CD4-positive, alpha-beta T cell treated with Interferon gamma for 1 hour (primary cell): ENCODE measurements at places on chromosomes 12 and 14.

DNA sequence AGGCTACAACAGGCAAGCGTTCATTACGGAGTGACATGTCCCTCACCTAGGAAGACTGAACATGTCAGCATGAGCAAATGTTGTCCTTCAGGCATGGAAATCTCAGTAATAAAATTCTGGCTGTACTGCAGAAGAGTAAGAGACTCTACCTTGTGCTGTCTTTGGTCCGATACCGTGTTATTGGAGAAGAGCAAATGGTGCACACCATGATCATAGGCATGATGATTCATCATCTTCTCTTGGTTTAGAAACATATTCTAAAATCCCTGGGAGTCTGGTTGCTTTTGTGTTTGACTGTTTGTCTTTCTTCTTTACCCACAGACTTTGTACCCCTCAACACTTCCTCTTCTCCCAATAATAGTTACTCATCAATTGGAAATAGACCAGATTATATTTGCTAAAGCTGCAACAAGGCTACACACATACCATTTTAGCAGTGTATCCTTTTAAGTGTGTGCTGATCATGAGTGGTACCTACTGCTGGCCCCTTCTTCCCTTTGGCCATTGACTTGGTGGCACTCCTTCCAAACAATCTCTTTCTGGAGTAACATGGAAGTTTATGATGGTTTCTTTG, 93.5 kb downstream of the RTN1 start:
- DNase-seq, result no peak

- DNase-seq, result no peak
Measured at GRCh38 chr12:56816491-56816890, 53.4 kb downstream of the HSD17B6 start.

DNA sequence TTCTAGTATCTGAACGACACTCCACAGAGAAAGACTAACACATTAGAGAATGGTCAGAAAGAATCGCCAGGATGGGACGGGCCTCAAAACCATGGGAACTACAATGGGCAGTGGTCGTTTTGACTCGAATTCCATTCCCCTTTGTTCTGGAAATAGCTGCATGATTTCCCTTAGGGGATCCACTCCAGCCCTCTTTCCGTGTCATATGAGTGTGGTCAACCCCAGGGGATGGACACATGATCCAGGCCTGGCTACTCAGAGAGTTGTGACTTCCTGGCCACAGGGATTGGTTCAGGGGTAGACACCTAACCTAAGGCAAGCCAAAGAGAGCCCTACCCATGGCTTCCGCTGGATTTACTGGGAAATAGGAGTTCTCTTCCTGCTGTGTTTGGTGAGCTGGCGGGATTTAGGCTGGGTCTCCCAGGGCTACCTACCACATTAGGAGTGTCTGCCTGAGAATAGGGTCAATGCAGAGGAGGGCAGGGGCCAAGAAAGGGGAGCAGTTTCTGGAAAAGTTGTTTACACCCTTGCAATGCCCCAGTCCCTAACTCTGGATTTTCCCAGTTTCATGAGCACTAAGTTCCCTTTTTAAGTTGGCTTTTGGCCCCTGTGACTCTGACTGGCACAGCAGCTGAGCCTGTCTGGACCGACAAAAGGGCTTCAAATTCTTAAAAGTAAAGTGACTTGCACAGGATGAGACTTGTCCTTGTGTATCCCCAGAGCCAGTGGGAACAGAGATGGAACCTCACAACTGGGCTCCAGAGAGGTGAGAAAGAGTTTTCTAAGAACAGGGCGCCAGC, 28.1 kb upstream of the GPATCH2L start:
- DNase-seq, result no peak

- DNase-seq, result no peak
Measured at GRCh38 chr14:63273717-63274655, 44.7 kb downstream of the GPHB5 start.

DNA sequence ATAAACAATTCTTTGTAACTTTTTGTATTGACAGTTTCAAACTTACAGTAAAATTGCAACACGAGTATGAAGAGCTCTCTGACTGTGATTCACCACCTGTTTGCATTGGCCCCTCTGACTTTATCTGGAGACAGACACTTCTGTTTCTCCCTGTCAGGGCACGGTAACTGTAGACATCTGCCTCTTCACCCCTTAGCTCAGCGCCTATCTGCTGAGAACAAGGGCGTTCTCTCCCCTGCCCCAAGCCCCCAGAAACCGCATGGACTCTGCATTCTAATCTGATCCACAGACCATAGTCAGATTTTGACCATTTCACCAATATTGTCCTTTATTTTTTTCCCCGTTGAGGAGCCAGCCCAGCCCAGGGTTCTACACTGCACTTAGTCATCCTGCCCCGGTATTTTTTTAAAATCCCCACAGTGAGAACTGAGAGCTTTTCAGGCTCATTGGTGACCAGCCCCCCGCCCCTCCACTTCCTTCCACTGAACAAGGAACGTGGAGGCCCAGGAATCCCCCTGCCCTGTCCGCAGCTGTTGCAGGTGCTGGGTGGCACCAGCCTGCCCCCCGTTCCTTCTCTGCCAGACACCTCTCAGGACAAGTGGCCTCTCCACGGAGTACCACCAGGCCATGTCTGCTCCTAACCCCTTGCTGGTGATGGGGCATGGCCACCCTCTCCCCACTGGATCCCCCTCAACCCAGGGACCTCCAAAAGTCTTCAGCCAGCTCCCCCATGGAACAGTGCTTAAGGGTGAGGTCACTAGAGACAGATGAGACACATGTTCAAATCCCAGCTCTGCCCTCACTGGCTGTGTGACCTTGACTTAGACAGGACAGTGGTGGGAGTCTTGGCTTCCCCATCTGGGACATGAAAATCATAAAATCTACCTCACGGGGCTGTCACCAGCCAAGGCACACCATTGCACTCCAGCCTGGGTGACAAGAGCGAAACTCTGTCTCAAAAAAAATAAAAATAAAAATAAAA, 11.2 kb downstream of the RHOF start:
- DNase-seq, result peak; percentile 50

- DNase-seq, result no peak
Measured at GRCh38 chr12:31626270-31626995, 33.1 kb upstream of the ETFBKMT start.

GRCh38 chr12:91833780-91834359, 311.8 kb downstream of the BTG1 start:
- no peak for DNase-seq

DNA sequence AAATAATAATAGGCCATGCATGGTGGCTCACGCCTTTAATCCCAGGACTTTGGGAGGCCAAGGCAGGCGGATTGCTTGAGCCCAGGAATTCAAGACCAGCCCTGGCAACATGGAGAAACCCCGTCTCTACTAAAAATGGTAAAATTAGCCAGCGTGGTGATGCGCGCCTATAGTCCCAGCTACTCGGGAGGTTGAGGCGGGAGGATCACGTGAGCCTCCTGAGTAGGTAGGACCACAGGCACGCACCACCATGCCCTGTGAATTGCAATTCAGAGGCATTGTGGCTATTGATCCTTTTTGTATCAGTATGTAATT, 2.3 kb downstream of the ARHGDIB start:
- peak; percentile 17 for DNase-seq

- no peak for DNase-seq
Measured at GRCh38 chr14:102910442-102910841, 12.0 kb upstream of the AMN start.

- DNase-seq, result no peak
Measured at GRCh38 chr12:58977476-58977875, 57.2 kb upstream of the LRIG3 start.

GRCh38 chr14:29028973-29029582, 262.5 kb downstream of the FOXG1 start:
- DNase-seq, result no peak

- no peak for DNase-seq
Measured at GRCh38 chr12:92747151-92747550, 44.4 kb downstream of the PLEKHG7 start.

DNA sequence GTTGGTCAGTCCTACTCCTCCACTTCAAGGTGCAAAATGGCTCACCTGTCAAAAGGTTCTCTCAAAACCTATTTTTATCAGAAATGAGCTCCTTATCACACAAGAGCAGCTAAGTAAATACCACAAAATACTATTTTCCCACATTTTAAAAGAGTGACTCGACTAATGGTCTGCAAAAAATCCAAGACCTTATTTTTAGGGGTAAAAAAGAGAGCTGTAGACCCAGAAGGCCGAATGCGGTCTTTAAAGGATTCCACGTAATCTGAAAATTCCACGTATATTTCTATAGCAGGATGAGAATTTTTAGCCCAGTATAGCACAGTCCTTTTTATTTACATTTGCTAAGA, 3.8 kb downstream of the C14orf93 start:
- no peak for DNase-seq

GRCh38 chr14:106872611-106873446, 1346.4 kb downstream of the TMEM121 start:
- peak; percentile 83 for DNase-seq

GRCh38 chr14:51894250-51894649, 33.8 kb downstream of the GNG2 start:
- DNase-seq, result no peak

DNA sequence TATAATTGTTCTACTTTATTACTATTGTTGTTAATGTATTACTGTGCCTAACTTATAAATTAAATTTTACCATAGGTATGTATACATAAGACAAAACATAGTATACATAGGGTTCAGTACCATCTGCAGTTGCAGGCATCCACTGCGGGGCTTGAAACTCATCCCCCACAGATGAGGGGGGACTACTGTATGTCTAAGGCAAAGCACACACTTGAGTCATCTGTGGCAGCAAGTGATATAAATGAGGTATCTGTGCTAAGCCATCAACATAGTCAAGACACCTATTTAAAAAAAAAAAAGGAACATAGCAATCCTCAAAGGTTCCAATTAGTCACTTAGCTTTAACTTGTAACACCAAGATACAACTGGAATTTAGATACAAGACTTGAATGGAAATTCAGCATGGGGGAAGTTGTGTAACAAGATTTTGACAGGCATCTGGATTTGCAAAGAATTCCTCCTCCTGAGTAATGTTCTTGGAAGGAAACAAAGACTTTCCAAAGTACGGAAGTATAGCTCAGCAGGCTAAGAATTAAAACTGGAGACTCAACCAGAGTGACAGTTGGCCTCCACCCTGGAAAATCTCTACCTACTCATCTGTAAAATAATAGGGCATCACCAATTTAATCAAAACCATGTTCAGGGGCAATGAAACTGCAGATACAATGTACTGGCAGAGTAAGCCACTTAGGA, 14.9 kb downstream of the DCAF5 start:
- DNase-seq, result no peak

DNA sequence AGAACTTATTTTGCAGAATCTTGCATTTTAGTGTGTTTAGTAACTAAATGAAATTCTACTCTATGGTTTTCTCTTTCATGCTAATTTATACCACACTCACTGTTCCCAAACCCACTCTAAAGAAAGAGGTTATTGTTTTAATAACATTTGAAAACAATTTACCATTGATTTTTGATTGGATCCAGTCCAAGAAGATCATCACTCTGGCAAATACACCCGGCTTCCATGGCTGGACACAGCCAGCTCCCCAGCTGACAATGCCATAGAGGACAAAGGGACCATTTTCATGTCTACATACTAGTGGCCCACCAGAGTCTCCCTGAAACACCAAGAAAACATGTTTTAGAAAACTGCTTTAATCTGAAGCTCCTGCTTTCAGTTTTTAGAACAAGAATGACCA, 42.4 kb downstream of the OVCH1 start:
- DNase-seq, result no peak

DNA sequence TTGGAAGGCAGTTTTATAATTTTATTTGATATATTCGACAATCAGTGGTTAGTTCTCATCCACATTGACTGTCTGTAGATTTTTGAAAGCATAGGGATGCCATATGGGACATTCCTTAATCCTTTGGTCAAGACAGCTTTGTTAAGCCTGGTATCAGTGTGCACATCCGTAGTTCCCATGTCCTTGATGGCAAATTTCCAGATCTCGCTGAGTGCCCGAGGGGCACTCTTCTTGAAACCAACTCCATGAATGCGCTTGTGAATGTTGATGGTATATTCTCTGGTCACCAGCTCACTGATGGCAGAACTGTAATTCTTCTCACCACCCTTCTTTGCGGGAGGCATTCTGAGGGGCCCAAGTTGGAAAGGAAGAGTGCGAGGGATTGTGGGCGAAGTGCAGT, 6.1 kb upstream of the DENND5B start:
- DNase-seq, result no peak

- no peak for DNase-seq
Measured at GRCh38 chr12:114681116-114681871, 2.7 kb downstream of the TBX3 start.

DNA sequence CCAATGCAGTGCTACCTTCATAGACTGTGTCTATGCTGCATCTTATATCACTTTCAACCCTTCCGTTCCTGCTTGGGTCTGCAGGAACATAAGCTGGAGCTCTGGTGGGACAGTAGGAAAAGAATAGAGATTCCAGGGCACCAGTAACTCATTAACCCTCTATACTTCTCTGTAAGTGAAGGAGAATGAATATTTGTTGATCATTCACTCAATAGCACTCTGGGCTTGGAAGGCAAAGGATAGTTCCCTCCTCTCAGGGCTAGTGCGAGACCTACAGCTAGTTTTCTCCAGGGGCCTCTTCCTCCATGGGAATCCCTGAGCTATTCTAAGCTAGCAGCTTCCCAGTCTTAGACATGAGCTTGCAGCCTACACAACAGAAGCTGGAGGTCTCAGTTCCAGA, 84.7 kb downstream of the BMP4 start:
- DNase-seq, result no peak

- no peak for DNase-seq
Measured at GRCh38 chr12:115570069-115570777, 707.3 kb downstream of the MED13L start.

DNA sequence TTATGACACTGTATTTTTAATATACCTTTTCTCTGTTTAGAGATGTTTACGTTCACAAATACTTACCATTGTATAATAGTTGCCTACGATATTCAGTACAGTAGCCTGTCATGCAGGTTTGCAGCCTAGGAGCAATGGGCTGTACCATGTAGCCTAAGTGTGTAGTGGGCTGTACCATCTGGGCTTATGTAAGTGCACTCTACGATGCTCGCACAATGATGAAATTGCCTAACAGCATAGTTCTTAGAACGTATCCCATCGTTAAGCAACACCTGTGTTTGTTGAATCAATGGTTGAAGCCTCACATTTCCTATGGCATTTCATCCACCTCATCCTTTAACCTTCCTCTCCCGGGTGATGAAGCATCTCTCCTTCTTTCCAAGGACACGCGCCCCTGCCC, 12.5 kb upstream of the EML1 start:
- no peak for DNase-seq

GRCh38 chr12:93167841-93168492, 209.8 kb upstream of the NUDT4 start:
- DNase-seq, result no peak

GRCh38 chr12:575129-575502, 88.1 kb downstream of the NINJ2 start:
- DNase-seq, result no peak

DNA sequence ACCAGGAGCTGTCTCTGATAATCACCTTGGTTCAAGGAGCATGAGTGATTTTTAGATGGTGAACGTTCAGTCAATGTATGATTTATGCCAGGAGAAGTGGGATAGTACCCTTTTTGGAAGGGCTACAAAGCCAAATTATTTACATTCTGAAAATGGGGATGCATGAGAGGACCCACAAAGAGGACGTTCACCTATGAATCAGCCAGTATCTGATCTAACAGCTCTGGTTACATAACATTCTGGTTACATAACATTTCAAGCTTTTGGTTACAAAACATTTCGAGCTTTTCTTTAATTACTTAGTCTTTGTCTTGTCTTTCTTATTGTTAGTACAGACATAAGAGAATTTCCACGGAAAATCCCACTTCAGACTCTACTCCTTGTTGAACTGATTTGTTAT, 68.8 kb downstream of the SLCO1A2 start:
- DNase-seq, result no peak

- DNase-seq, result no peak
Measured at GRCh38 chr12:108046650-108047049, 82.4 kb upstream of the WSCD2 start.

- DNase-seq, result no peak
Measured at GRCh38 chr12:70560671-70561070, 76.6 kb downstream of the PTPRB start.
